ENCODE measurements at places on chromosomes 6 and 20.
A peak's percentile ranks its signal among the peaks of the same experiment; 100 is the strongest.

GRCh38 chr6:160978141-160978901 is 13.2 kb upstream of the MAP3K4 start:
- no peak for DNase-seq

- DNase-seq = no peak
Measured at GRCh38 chr6:21648475-21649050, 55.0 kb downstream of the SOX4 start.

GRCh38 chr20:3738111-3739053 is 5.9 kb downstream of the HSPA12B start:
- no peak for DNase-seq

DNA sequence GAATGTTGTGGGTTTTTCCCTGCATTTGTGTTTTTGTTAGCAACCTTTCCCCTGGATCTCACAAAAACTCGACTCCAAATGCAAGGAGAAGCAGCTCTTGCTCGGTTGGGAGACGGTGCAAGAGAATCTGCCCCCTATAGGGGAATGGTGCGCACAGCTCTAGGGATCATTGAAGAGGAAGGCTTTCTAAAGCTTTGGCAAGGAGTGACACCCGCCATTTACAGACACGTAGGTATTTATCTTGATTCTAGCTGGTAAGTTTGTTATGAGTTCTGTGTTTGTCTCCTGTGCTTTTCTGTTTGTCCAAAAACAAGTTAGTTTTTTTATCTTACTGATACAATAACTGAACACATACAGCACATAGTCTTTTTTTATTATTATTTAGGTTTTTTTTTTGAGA is 3.0 kb downstream of the SLC25A27 start:
- no peak for DNase-seq

GRCh38 chr6:37791156-37791919 is 28.2 kb upstream of the ZFAND3 start:
- peak; percentile 59 for DNase-seq

GRCh38 chr6:80468398-80468797 is 361.9 kb downstream of the BCKDHB start:
- no peak for DNase-seq

DNA sequence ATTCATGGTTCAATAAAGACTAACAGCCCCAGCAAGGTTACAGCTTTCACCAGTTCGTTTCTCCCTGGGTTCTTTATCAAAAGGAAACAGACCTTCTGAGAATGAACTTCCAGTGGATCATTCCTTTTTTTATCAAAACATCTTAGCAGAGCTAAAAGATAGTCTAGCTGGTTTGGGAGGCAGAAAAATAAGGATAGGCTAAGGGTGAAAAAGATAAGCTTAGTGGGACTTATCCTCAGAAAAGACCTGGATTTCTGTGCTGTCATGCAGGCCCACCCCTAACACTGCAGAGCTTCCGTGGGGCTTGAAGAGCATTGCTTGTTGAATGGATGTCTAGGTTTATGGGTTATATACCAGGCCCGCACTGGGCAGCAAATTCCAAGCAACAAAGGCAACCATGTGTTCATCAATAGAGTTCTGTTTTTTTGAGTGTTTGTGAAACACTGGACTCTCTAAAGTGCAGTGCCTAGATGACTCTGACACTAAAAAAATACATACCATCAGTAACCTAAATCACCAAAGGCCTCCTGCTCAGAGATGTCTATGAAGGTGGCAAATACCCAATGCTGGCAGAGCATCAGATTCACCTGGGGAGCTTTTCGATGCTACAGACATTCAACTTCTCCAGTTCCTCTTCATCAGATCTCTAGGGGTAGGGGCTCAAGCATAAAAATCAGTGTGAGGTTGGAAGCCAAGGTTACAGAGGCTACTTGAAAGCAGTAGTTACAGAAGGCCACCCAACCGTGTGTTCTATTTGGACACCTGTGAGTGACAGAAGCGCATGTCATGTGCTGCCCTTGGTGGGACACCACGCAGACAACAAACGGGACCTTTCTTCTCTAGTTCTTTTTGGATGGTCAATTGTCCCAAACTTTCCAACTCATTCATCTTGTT is 53.0 kb downstream of the TNFAIP3 start:
- DNase-seq = no peak

DNA sequence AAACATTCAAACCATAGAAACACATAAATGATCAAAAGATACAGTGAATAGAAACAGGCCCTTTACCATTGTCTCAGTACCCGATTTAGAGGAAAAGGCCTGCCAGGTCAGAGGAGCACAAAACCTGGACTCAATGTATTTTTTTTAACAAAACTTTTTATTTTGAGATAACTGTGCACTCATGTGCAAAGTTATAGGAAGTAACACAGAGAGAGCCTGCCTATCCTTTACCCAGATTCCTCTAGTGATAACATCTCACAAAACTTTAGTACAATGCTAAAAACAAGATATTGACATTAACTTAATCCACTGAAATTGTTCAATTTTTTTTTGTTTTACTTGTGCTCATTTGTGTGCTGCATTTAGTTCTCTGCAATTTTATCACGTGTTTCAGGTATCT is 36.8 kb upstream of the SAMD3 start:
- DNase-seq = no peak

DNA sequence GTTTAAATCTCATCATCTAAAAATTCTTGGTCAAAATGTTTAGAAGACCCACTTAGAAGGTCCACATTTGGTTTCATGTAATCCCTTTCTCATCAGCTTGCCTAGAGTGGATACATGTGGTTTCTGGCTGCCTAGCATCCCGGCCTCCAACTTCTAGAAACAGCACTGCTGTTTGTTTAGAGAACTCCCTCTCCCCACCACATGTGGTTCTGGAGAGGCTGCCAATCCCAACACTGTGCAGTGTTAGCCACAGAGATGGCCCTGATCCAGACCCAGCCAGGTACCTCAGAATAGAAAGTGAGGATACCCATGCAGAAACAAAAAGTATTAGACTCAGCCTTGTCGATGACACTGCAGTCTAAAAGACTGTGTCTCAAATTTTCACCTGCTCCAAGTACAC is 241.8 kb downstream of the BCKDHB start:
- no peak for DNase-seq

GRCh38 chr6:149379977-149380376 is 20.1 kb upstream of the SUMO4 start:
- no peak for DNase-seq

- no peak for DNase-seq
Measured at GRCh38 chr6:87653074-87653962, 48.7 kb downstream of the AKIRIN2 start.

DNA sequence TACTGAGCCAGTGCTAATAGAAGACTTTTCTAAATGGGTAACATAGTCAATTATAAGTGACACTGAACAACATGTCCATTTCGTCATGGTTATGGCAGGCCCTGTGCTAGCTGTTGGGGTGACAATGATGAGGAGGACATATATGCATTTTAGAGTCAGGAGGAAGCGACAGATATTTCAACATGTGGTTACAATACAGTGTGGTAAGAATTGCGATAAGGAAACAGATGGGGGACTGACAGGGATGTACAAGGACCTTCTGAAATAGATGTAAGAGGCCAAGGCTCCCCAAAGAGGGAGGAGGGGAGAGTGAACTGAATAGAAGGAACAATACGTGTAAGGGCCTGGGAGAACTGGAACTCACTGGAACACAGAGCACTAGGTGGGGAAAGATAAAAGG is 11.7 kb downstream of the MMP24 start:
- DNase-seq = no peak

GRCh38 chr20:40815156-40816038 is 126.4 kb upstream of the MAFB start:
- no peak for DNase-seq

GRCh38 chr20:52191132-52191915 is at the start of gene ZFP64:
Gene ZFP64 (minus strand): TSS chr20:52191779. CDS start chr20:52191636, 143 bp downstream.
- DNase-seq = peak; percentile 52

DNA sequence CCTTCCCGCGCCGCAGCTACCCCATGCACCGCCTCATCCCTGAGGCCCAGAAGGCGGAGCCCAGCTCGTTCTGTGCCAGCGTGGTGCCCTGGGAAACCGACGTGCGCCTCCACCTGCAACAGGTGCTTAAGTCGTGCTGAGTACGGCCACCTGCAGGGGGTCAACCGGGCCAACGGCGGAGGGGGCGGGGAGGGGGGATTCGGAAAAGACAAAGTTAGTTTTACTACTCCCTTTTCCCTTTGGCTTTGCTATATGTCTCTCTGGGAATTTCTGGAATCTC is 168.9 kb downstream of the CDK19 start:
- no peak for DNase-seq

DNA sequence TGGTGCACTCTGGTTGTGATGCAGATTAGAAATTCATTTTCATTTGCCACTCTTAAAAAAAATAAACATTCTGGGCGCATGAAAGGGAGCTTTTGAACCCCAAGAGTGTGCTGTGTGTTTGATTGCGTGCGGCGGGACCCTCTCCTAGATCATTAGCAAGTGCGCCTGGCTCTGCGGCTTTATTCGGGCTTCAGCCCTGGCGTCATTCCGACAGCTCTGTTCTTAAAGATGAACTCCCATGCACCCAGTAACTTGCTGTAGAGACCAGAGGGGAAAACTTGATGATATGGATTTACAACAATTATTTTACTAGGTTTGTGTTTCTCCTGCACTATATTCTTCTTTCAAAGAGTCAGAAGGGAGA is 48.9 kb upstream of the ARMC2 start:
- no peak for DNase-seq

GRCh38 chr6:85714893-85715530 is 72.3 kb upstream of the SYNCRIP start:
- DNase-seq = no peak

DNA sequence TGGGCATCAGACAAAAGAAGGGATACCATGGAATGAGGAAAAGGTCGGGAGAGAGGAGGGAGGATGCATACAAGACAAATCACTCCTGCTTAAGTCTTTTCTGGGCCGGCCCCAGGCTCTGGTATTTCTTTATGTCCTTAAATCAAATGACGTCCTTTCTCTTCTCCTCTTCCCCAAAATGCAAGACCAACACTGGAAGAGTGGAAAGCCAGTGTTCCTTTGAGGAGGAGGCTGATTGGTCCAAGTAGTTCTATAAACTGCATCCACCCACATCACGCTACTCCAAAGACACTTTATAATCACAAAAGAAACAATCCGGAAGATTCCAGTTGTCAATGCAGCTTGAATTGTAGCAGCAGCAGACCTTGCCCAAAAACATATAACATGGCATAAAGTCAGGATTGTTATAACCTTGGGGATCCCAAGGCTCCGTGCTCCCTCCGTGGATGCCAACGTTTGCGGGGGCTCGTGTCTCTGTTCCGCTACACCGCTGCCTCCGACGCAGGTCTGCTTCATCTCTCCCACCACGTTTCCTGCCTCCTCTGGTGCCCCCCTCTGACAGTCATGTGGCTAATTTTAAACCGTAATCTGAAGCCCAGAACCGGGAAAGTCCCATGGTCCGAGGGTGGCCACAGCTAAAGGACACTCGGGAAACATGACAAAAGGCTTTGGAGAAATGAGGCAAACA is 47.1 kb downstream of the MCUR1 start:
- DNase-seq = no peak

GRCh38 chr20:1474817-1475603 is 8.4 kb upstream of the NSFL1C start:
- DNase-seq = no peak

DNA sequence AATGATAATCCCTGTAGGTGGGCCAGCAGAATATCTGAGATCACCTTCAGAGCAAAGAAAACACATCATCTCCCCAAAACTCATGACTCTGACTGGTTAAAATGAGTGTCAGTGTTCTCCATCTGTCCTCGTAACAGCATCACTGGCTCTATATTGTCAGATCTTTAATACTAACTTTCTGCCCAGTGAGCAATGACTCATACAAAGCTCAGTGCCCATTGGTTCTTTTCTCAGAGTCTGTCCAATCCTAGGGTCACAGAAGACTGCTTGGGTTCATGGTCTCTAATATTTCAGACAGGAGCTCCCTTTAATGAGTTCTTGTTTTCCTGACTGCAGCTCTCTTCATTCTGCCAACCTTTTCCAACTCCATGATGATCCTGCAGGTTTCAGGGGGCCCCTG is 36.4 kb downstream of the HLA-DPB1 start:
- peak; percentile 24 for DNase-seq

DNA sequence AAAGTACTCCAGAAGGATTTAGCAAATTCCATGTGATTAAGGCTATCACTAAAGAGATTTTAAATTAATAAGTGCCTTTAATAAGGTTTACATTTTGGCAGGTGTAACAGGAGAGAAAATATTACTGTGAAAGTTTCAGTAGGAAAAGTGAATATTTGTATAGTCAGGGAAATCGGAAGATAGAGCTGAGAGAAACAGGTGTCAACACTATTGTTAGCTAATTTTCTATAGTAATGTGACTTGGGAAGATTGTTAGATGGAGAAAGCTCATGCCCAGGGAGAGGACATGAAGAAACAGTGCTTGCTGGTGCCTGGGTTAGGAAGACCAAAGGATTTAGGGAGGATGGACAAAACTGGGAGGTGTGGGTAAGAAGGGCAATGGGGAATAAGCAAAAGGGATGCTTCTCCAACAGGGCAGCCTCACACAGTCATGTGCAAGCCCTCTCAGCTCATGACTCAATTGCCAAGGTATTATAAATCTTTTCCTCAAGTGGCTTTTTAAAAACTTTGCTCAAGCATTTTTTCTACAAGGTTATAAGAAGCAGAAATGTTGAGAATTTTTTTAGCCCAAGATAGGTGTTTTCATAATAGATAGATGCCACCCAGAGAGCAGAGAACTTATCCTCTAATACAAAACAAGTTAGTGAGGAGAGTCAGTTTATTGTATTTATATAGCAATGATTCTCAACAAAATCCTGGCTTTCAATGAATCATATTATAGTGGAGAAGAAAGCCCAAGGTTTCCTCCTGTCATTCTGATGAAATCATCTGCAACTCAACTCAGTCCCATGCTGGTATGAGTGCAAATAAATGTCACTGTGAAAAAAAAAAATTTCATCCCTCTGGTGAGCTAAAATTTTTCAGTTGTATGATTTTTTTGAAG is 325.2 kb upstream of the NT5E start:
- DNase-seq = no peak

DNA sequence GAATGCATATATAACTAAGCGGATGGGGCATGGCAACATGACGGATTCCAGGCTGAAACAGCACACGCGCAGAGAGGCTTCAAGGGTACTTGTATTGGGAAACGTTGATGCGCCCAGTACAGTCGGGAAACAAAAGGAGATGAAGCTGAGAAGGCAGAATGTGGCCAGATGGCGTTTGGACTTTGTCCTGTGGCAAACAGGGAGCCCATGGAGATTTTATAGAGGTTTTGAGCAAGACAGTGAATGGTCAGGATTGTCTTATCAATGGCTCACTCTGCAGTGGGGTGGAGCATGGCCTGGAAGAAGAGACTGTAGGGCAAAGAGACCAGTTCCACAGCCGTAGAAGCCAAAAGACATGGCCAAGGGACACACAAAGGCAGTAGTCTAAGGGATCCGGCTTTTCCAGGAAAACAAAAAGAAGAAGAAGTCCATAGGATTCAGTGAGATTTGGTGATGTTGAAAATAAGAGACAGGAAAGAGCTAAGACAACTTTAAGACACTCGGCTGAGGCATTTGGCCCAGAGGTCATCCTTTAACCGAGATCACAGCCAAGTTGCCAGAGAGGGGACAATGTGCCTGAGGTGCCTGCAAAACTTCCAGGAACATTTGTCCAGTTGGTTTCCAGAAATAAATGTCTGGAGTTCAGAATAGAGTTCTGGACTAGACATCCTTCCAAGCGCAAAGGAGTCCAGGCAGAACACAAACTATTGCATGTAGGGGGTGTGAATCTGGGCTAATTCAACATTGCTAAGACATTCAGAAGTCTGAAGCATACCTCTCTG is 123.0 kb upstream of the RREB1 start:
- DNase-seq = no peak

GRCh38 chr6:27065183-27065582 is 182.3 kb upstream of the PRSS16 start:
- no peak for DNase-seq

GRCh38 chr20:25199473-25200260 is 4.2 kb downstream of the ENTPD6 start:
- no peak for DNase-seq

GRCh38 chr6:157271911-157272310 is 51.4 kb downstream of the TMEM242 start:
- DNase-seq = no peak

Measured in T follicular helper cell (primary cell).